T-cell (primary cell): ENCODE measurements at places on chromosomes 13 and 19.

DNA sequence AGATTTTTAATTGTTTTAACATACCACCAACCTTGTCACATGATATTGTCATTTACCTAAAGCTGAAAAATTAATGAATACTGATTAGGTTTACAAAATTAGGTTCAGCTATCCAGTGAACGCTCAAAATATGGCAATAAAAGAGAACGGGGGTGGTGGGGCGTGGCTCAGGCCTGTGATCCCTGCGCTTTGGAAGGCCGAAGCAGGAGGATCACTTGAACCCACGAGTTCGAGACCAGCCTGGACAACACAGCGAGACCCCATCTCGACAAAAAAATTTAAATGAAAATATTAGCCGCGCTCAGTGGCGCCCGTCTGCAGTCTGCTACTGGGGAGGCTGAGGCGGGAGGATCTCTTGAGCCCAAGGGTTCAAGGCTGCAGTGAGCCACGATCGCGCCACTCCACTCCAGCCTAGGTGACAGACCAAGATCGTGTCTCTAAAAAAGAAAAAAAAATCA, 516 bp upstream of the FAM32A start:
- no peak for DNase-seq

- no peak for DNase-seq
These were observed 134.5 kb downstream of the IRS2 start for GRCh38 chr13:109651854-109652253.

DNA sequence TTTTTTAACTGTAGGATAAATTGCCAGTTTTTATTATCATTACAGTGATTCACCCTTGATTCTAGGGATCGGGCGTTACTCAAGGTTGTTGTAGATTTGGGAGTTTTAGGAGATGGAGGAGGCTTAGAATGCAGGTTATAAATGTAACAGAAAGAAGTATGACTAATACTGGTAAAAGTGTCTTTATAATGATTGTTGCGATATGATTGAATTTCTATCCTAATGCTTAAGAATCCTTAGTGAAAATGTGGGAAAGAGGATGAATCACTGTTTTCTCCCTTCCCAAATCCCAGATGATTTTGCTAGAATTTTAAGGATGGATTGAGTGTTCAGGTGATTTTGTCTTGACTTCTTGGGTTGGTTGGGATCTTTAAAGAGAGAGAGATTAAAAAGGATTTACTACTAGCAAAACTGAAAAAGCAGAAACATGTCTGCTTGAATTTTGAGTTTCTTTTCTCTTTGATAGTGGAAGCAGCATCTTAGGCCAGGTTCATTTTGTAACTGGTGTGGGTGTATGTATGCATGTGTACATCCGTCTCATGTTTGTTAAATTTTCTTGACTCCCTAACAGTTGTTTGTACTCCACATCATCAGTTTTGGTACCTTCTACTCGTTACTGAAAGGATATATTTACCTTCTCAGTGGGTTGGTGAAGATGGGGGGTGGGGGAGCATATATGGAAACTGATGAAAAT, 25.9 kb downstream of the ARHGAP35 start:
- DNase-seq, result no peak

- peak; percentile 82 for DNase-seq
These were observed 29.1 kb downstream of the VAV1 start for GRCh38 chr19:6801485-6802086.

DNA sequence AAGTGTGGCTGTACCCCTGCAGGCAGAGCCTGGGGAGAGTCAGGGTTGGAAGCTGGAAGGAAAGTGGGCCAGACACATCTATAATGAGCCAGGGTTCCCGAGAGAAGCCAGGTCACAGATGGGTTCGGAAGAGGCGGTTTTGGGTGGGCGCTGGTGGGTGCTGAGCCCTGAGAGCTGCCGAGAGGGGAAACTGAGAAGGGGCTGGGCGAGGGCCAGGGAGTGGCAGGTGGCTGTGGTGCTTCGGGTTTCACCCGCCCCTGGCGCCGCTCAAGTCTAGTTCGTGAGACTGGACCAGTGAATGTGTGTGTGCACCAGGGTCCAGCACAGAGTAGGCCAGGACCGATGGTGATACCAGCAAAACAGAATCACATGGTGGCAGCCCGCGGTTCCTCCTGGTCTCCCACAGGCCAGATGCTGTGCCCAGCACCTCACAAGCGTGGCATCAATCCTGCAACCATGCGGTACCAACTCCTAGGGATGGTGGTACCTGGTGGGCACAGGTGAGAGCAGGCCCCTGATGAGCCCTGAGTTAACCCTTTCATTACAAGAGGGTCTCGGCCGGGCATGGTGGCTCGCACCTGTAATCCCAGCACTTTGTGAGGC, 1.8 kb upstream of the LRRC4B start:
- DNase-seq, result no peak

DNA sequence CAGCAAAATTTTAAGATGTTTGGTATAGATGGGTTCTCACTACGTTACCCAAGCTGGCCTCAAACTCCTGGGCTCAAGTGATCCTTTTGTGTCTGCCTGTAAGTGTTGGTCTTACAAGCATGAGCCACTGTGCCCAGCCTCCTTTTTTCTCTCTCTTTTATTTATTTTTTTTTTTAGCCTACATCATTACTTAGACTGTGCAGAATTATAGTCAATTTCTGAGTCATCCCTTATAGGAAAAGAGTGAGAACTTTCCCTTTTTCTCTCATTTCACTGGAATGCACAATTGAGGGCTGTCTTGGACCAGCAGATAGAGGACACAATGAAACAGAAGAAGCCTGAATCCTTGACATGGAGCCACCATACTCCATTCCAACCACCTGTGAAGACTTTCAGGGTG, 13.3 kb downstream of the TSKS start:
- DNase-seq, result no peak

- DNase-seq, result no peak
These were observed 6.5 kb upstream of the N4BP2L2 start for GRCh38 chr13:32545083-32545482.

- DNase-seq, result no peak
These were observed at the start of gene OVOL3 for GRCh38 chr19:36110487-36111199. Gene OVOL3 (plus strand): TSS chr19:36111143. CDS start chr19:36111203, 60 bp downstream.

- no peak for DNase-seq
These were observed 1438.6 kb downstream of the UQCRFS1 start for GRCh38 chr19:27774337-27774736.

DNA sequence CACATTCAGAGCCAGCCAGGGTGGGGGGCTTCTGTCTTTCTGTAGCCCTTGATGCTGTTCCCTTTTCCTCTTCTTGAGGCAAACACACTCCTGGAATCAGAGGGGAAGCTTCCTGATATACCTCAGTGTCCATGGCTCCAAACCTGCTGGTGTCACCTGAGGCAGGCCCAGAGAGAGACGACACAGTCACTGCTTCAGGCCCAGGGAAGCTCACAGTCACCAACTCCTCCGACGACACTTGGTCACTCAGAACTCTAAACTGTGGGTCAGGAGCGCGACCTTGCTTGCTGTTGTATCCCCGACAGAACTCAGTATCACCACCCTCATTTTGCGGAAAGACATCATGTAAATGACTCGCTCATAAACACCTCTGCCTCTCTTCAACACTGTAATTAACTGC, 1.1 kb downstream of the ATP13A1 start:
- no peak for DNase-seq

DNA sequence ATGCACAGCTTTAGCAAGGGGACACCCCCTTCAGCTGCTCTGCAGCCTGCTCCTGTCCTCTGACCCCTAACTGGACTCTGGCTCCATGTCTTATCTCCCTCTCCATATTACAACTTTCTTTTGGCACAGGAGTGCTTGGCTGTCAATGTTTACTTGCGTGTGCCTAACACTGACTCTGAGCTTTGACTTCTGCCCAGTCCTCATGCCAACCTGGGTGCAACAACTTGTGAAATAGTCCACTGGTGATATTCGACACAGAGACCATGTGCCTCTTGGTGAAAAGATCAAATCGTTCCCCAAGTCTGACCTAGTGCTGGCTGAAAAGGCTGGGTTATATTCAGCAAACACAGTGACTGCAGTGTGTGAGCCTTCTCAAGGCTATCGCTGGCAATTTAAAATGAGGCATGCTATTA, 34.1 kb upstream of the KLF12 start:
- no peak for DNase-seq

DNA sequence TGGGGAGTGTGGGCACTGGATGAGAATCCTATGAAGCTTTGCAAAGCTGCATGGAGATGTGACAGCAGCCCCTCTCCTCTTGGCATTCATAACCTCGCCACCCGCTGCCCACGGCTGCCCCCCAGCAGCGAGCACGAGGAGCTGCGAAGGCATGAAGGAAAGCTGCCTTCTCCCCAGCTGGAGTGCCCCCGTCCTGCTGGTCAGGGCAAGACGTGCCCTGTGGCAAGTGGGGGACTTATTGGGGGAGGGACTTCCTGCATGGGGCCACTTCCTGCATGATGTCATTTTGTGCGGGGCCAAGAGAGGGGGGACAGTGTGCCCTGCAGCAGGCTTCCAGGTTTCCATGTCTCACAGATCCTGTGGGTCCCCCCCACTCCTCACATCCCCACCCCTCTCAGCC, 85.9 kb downstream of the TSHZ3 start:
- no peak for DNase-seq

- DNase-seq, result no peak
These were observed 2.7 kb upstream of the RPS16 start for GRCh38 chr19:39438270-39438934.

- no peak for DNase-seq
These were observed 6.0 kb upstream of the BSG start for GRCh38 chr19:566403-566802.

DNA sequence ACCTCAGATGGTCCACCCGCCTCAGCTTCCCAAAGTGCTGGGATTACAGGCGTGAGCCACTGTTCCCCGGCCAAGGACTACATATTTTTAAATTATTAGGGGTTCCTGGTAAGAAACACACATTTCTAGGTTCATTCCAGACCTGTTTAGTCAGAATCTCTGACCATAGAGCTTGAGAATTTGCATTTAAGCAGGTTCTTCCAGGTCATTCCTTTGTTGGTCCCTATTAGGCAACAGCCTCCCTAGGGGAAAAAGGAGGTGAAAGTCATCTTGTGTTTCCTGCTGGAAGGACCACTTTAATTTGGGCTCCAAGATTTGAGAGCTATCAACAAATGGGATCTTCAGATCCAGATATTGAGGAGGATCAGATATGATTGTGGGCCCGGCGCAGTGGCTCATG, 16.3 kb downstream of the S1PR2 start:
- DNase-seq, result no peak

DNA sequence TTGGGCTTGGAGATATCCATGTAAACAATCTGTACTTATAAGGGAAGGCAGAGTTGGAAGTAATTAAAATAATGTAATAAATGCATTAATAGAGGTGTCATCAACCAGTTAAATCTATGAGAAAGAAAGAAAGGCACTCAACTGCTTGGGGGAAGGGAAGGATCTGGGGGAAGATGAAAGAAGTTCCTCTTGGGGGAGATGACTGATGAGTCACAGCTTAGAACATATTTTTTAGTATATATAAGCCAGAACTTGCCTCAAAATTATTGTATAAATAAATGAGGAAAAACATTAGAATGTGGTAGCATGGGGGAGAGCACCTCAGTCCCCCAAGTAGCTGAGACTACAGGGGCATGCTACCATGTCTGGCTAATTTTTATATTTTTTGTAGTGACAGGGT, 205.8 kb downstream of the GGACT start:
- no peak for DNase-seq

DNA sequence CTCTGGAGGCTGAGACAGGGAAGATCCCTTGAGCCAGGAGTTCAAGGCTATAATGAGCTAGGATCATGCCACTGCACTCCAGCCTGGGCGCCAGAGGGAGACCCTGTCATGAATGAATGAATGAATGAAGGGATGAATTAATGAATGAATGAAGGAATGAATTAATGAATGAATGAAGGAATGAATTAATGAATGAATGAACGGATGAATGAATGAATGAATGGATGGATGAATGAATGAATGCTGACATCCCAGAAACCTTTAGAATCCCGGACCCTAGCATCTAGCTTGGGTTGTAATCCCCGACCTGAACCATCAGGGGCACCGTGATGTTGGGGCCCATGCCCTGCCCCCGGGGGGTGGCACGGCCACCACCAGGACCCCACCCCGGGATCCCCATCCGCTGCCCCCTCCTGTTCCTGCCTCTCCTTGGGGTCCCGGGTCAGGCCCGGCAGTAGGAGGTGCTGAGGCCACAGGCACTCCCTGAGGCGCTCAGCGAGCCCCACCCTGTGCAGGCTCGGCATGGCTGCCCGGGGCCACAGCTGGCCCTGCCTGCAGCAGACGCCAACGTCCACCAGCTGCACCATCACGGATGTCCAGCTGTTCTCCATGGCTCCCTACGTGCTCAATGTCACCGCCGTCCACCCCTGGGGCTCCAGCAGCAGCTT, 3.4 kb downstream of the EBI3 start:
- no peak for DNase-seq

GRCh38 chr19:46015687-46016425, 7.0 kb downstream of the PGLYRP1 start:
- DNase-seq, result peak; percentile 39

GRCh38 chr13:87052731-87053130, 618.4 kb upstream of the SLITRK5 start:
- DNase-seq, result no peak

DNA sequence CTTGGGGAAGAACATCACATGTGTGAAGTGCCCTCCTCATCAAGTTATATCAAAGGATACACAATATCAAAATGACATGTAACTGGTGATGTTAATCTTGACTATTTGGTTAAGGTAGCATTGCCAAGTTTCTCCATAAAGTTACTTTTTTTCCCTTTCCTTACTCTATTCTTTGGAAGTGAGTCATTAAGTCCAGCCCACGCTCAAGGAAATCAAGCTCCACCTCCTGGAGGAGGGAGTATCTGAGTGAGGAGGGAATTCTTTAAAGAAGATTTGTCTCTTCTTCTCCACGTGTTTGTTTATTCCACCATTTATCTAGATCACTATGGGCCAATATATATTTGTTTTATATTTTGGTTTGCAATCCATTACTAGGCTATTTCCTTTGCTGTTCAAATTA, 33.6 kb upstream of the FNDC3A start:
- DNase-seq, result no peak

DNA sequence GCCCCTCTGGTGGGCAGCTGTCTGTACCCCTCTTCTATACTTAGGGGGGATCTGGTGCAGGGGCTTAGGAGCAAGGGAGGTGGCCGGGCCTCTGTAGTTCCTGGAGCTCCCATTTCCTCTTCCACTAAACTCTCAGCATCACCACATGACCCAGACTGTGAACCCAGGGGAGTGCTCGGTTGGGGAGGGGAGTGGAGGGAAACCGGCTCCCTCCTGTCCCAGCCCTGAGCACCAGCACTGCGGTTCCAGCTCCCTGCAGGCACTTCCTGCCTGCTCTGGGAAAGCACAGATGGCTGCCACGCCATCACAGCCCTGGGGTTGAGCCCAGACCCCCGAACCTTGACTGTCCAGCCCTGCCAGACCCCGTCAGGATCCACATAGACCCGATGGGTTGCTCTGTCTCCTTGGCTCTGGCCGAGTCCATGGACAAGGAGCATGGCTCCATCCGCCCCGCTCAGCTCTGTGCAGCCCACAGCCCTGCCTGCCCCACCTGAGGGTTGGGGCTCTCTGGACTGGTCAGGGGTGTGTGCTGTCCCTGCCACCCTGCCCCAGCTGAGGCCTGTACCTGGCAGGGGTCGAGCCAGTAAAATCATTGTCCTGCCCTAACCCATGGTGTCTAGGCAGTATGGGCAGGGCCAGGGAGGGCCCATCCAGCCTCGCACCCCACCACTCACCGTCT, 36.0 kb upstream of the SLC7A10 start:
- DNase-seq, result no peak
